ENCODE measurements at places on chromosomes 12 and 14.

GRCh38 chr14:51963286-51963685 lies 26.1 kb upstream of the RTRAF start:
- DNase-seq: no peak

GRCh38 chr14:97443412-97443811 lies 646.2 kb downstream of the VRK1 start:
- DNase-seq: no peak

DNA sequence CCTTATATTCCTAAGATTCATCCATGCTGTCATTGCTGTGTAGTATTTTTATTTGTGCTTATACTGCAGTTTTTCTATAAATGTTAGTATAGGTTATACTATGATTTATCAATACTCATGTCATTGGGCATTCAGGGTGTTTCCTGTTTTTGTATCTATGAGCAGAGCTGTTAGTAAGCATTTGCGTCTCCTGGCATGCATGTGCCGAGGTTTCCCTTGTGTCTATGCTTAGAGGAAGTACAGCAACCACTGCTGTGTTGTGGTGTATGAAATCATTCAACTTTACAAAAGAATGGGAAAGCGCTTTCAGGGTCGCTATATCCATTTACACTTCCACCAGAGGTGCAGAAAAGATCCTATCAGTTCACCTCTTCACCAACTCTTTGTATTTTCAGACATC lies 122.7 kb downstream of the RGS6 start:
- no peak for DNase-seq

- no peak for DNase-seq
These were observed 8.4 kb upstream of the CIT start for GRCh38 chr12:119885549-119885948.

DNA sequence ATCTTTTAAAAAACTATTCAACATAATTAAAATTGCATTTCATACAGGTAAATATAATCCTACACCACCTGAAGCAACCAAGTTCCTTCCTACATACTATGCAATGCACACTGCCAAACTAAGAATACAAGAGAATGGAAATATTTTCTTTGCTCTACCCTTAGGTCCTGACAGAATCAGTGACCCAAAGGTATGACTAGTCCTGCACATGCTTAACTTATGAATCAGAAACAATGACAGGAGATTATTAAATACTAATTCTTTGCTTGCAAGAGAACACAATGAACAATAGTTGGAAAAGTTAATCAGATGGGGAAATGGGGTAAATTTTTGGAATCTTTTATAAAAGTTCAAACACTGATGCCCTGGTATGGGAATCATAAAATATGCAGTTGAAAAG lies 220.1 kb downstream of the SOX5 start:
- no peak for DNase-seq

DNA sequence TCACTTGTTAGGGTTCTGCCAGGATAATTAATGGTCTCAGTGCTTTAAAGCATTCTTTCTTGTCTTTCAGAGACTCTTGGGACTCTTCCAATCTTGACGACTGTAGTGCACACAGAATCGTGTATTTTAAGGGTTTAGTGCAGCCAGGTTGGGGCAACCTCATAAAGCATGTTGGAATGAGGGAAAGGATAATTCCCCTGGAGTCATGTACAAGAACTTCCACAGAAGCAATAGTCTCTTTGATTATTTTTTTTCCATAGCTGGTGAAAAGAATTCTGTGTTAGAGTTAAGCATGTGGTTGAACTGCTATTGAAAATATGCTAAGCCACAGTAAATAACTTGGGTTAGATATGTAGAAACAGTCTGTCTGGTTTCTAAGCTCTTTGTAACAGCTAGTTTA lies 246.8 kb upstream of the DAAM1 start:
- no peak for DNase-seq

DNA sequence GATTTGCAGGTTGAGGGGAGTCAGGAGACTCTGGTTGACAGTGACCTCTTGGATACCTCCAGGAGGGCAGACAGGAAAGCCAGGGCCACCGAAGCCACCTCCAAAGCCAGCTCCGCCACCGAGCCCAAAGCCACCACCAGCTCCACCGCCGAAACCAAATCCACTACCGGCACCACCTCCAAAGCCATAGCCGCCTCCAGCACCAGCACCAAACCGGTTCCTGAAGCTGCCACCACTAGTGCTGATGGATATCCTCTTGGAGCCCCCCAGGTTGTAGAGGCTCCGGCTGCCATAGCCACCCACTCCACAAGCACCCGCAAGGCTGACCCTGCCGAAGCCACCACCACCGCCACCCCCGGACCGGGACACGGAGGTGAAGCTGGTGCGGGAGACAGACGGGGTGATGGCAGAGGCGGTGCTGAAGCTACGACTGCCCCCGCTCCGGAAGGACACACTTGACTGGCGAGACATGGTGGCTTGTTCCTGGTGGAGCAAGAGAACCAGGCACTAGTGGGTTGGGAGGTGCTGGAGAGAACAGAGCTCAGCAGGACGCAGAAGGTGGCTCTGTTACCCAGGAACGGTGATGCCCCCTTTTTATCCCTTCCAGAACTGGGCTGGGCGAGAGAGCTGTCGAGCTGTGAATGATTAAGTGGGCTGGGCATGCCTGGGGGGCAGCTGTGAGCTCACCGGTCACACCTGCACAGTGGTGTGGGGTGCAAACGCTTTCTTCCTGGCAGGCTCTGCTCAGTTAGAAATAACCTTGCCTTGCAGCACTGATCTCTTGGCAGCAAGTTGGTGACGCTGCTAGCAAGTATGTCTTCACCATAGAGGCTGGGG lies at the start of gene KRT5:
Gene KRT5 (minus strand): TSS at position 569 of the 837 bp plus-strand sequence. CDS start 98 bp downstream, at position 471.
- no peak for DNase-seq

DNA sequence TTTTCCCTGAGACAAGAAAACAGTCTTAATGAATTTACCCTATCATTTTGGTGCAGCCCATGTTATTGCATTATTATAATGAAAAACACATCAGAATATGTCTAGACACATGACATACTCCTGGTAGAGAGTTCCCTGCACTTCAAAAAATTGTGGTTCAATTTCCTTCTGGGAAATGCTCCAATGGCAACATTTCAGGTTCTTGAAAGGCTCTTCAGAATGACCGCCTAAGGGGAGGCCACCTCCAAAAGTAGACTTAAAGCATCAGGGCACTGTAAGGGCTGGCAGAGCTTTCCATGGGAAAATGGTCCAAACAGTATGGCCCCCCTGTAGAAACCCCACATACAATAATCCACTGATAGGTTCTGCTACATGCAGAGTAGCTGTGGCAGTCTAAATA lies 110.7 kb downstream of the SLC25A21 start:
- no peak for DNase-seq

GRCh38 chr12:49304161-49304560 lies 9.2 kb downstream of the PRPH start:
- DNase-seq: no peak

DNA sequence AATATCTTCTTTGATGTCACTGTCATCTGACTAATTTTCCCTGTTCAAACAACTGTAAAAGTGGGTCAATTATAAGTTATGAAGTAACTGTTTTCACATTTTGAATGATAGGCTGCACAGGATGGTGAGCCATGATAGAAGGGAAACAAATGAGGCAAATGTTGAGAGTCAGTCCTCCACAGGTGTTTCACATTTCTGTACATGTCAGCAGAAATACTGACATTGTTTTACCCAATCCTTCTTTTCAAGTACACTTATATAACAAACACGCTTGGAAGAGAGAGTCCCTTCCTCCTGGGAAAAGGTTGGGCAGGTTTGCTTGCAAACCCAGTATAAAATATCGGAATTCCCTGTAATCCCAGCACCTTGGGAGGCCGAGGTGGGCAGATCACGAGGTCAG lies 1251.5 kb downstream of the SLC16A7 start:
- DNase-seq: no peak

- DNase-seq: no peak
These were observed 9.4 kb upstream of the LRP1-AS start for GRCh38 chr12:57156701-57157403.

- peak; percentile 30 for DNase-seq
These were observed 601 bp downstream of the ZNF839 start for GRCh38 chr14:102320033-102320660.

DNA sequence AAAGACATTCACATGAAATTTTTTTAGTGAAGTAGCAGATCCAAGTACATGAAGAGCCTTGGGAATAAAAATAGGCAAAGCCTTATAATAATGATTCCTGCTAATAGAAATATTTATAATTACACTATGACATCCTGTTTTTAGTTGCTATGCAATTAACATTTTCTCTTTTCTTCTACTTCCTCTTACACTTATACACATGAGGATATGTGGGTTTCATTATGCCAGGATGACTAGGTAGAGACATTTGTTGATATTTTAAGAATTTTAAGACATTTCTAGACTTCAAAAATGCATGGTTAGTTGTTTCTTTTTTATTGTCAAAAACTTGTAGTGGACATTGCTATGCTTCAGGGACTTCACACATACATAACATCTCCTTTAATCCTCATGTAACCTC lies 326.8 kb downstream of the SYT1 start:
- no peak for DNase-seq

- no peak for DNase-seq
These were observed 31.8 kb downstream of the SLC8B1 start for GRCh38 chr12:113302886-113303640.

- no peak for DNase-seq
These were observed 67.5 kb downstream of the NIN start for GRCh38 chr14:50763382-50764007.

GRCh38 chr12:109542014-109542413 lies 31.3 kb downstream of the MMAB start:
- no peak for DNase-seq

DNA sequence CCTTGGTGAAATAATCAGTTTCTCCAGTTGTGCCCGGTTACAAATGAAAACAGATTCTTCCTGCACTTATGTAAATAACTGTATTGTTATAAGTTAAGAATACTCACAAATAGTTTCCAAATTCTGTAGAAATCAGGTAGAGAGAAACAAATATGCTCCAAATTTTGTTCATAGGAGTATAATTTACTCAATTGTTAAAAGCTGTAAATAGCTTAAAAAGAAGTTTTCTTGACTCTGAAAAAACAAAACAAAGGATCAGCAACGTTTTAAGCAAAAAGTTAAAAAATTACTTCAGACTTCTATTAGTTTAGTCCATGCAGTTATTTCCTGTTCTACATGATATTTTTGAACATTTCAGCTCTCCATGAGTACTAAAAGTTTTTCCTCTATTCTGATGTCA lies 30.0 kb upstream of the SLC38A4 start:
- no peak for DNase-seq

DNA sequence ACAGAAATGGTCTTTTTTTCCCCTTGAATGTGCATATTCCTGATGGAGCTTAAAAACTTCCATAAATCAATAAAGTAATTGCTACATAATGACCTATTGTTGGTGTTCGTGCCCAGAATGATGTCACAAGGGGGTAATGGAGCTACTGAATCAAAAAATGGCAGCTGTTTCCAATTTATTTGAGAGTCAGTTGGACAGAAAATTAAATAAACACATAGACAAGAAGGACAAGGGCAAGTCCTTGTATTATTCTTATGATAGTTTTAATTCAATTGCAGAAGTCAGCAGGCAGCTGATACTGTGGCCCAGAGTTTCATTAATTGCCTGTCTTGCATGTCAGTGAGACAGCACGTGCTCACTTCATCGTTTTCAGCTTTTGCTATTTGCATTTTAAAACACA lies 473.5 kb downstream of the ETNK1 start:
- DNase-seq: no peak

DNA sequence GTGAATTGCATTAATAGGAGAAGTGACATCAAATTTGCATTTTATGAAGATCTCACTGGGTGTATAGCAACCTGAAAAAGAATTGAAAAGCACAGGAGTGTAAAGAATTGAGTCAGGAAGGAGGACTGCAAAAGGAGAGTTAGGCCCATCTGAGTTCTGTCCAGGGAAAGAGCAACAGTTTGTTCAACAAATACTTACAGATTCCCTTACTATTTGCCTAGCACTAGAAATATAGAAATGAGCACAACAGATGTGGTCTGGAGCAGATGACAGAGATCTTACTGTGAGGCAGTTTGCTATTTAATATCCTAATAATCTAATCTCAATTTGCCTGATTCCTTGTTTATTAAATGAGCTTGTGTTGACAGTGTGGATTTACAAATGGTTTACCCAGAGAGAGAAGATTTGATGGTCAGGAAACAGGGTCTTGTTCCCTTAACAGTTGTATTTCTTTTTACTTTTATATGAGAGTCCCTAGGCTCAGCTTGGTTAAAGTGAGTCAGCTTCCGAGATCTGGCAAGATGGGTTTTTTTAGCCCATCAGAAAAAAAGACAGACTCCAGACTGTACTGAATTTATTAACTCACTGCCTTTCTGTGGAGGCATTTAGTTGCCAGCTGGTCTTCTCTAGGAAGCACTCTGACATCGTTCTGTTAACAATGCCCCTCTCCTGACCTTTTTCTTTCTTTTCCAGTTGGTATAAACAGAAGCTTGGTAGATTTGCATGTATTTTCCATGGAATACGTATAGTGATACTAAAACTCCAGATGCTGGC lies 229.7 kb downstream of the TTC6 start:
- no peak for DNase-seq

- no peak for DNase-seq
These were observed 84.3 kb upstream of the OTX2 start for GRCh38 chr14:56894591-56894991.

GRCh38 chr14:24993631-24994030 lies 56.3 kb downstream of the STXBP6 start:
- no peak for DNase-seq

DNA sequence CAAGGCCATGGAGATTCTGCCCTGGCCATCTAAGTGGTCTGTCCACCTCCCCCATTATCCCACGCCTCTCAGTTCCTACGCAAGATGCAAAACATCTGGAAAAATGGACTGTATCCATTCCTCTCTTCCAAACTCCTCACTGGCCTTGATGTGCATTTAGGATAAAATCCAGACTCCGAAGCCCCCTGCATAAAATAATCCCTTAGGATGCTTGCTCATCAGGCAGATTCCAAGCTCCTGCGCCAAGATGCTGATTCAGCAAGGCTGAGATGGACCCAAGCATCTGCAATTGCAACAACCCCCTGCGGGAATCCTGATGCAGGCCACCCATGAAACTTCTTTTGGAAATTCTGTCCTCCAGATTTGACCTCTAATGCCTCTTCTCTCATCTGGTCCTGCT lies 81.6 kb downstream of the SPRING1 start:
- DNase-seq: no peak

GRCh38 chr14:74029136-74029535 lies 10.0 kb downstream of the BBOF1 start:
- DNase-seq: no peak

- no peak for DNase-seq
These were observed 353.9 kb downstream of the DUSP6 start for GRCh38 chr12:88998421-88998820.

GRCh38 chr14:96078625-96079016 lies 39.5 kb downstream of the C14orf132 start:
- DNase-seq: no peak

DNA sequence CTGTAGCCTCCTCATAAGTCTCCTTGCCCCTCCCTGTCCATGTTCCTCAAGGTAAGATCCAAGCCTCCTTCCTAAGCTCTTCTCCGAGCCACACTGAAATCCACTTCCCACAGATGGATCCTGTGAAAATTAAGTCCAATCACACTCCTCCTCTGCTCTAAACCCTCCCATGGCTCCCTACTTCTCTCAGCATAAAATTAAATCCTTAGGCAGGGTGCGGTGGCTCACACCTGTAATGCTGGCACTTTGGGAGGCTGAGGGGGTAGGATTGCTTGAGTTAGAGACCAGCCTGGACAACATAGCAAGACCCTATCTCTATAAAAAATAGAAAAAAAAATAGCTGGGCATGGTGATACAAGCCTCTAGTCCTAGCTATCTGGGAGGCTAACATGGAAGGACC lies 2.3 kb downstream of the PHETA1 start:
- DNase-seq: no peak

All from stimulated activated CD8-positive, alpha-beta memory T cell treated with anti-CD3 and anti-CD28 coated beads, Interleukin-15, amount 100 ng/mL, for 4 hours (primary cell).